ENCODE measurements at places on chromosomes 7 and 10. TPM values are rescaled to one million over a fixed set of nuclear protein-coding genes. Genes with fewer than 3 reads are reported as not detected.

DNA sequence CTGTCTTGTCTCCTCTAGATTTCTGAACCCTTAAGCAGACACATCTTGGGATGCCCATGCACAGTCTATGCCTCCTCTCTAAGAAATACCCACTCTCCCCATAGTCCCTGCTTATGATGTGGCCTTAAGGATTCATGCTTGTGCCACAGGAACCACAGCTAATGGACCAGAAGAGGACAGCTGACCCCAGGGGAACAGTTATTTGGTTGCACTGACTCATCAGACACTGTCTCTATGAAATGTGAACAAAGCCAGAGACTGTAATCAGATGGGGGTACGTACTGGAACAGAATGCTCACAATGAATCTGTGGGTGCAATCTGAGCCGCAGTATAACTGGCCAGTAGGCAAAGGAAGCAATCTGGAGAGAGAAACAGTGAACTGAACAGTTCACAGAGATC lies 121.9 kb downstream of the USP6NL start:
- DNase-seq, result no peak

GRCh38 chr10:92550924-92551323 lies 23.0 kb downstream of the IDE start:
- DNase-seq, result no peak

DNA sequence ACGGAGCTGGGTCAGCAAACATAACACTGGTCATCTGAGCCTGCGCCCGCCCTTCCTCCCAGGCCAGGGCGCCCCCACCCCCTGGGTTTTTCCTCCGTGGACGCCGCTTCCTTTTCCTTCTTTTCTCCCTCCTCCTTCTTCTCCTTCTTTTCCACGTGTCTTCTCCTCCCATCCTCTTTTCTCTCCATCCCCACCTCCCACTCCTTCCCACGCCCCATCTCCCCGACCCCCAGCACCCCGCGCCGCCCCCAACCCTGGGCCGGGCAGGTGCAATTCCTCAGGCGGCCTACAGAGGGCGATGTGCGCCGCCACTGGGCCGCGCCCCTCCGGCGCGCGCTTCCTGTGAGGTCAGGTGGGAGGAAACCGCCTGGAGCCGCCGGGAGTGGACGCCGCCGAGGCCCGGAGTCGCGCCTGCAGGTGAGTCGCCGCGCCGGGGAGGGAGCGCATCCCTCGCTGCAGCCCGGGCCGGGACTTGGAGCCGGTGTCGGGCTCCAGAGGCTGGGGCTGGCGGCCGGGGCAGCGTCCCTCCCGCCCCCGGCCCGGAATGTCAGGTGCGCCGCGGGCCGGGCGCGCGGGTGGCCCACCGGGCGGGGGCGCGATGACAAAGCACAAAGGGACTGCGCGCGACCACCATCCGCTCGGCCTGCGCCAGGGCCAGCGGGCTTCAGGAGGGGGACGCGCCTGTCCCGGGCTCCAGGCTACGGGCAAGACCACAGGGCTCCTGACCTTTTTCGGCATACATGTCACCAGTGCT lies at the start of gene FAM241B:
Gene FAM241B (plus strand): TSS at position 351 of the 754 bp plus-strand sequence. CDS start 1,497 bp downstream, outside the sequence.
- DNase-seq, result no peak

GRCh38 chr10:129552119-129552518 lies 85.1 kb downstream of the MGMT start:
- DNase-seq, result no peak

GRCh38 chr10:104640339-104641186 lies 527 bp upstream of the SORCS3 start:
- no peak for DNase-seq

GRCh38 chr10:71590781-71591350 lies 128.7 kb downstream of the C10orf105 start:
- no peak for DNase-seq

- DNase-seq, result no peak
Measured at GRCh38 chr10:6037422-6037821, 24.7 kb downstream of the IL2RA start.

- no peak for DNase-seq
Measured at GRCh38 chr7:3175285-3175902, 125.7 kb upstream of the SDK1 start.

- DNase-seq, result no peak
Measured at GRCh38 chr7:123872908-123873307, 27.9 kb downstream of the HYAL4 start.

GRCh38 chr10:51121861-51122260 lies 47.6 kb downstream of the PRKG1 start:
- DNase-seq, result no peak

DNA sequence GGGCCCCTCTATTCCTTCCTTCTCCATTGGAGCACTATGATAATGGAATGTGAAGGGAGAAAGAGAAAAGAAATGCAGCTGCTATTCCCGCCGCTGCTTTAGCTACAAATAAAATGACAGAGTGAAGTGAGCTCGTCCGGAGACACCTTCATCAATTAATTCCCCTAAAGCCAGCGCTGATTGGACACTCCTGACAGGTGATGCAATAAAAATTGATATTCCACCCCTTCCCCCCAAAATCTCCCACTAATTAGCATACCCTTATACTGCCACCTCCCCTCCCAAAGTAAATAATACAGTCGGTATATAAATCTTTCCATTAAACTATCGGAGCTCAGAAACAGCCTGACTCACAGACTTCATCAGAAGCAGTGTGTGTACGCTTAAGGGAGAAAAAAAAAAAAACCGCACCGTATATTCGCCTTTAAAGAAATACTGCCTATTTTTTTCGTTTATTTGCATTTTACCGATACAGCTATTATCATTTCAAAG lies 7.3 kb downstream of the SKIDA1 start:
- DNase-seq, result no peak

GRCh38 chr7:151275813-151276577 lies 27.5 kb upstream of the SMARCD3 start:
- DNase-seq, result no peak

- no peak for DNase-seq
Measured at GRCh38 chr10:100998991-100999741, 442 bp upstream of the LZTS2 start.

- no peak for DNase-seq
Measured at GRCh38 chr10:122849900-122850605, 4.4 kb upstream of the CUZD1 start.

DNA sequence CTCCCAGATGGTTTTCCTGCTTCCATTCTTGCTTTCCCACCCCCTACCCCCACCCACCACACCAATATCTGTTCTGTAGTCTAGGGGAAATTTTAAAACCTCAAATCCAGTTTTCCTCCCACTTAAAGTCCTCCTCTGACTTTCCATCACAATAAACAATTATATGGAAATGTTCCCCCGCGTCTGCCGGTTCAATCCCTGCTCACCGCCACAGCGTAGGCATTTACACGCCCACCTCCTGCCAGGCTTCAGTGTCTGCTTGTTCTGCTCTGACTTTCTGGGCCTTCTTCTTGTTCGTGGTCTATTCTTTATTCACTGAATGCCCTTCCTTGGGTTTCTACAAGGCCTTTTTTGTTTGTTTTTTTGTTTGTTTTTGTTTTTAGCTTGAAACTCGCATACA lies 633.0 kb upstream of the MKI67 start:
- no peak for DNase-seq

DNA sequence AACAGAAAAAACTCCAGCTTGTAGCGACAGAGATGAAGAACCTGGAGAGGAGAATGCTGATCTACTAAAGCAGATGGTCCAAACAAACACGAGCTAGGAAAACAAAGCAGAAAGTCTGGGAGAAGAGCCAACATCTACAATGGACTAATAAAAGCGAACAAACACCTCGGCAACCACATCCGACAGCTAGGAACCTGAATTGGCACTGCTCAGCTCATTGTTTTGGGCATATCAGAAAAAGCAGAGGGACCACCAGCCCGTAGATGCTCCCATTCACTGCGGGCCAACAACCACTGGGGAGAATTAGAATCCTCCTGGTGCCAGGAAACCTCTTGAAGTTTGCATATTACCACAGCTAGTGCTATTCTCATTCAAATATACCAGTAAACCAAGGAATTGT lies 204.7 kb downstream of the NXPH1 start:
- no peak for DNase-seq

DNA sequence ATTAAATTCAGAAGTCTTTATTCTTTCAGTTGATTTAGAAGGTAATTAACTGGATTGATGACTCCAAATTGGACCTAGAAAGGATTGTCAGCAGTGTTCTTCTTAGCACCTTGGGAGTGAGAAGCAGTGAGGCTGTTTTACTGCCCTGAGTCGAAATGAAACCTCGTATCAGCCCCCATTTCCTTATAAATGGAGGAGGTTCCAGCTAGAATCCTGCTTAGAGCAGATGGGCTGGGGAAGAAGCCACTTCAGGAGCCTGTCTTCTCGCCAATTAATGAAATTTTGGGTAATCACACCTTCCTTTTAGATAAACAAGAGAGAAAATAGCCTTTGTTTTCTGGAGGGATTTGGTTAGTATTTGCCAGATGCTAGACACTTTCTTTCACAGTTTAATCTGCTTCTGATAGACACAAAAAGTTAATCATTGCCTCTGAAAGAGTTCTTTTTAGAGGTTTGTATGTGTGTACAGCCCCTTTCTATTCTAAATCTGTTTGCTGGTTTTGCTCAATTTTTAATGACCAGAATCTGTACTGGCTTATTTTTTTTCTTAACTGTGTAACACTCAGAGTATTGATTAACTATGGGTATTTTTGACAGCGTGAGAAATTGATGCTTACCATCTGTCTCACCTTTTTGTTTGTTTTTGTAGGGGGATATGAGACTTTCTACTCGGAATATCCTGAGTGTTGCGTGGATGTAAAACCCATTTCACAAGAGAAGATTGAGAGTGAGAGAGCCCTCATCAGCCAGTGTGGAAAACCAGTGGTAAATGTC lies 4.6 kb downstream of the DUSP5 start:
- DNase-seq, result no peak

GRCh38 chr10:3806603-3807002 lies 21.6 kb upstream of the KLF6 start:
- peak; percentile 89 for DNase-seq

- no peak for DNase-seq
Measured at GRCh38 chr10:73368238-73368637, 9.6 kb upstream of the CFAP70 start.

DNA sequence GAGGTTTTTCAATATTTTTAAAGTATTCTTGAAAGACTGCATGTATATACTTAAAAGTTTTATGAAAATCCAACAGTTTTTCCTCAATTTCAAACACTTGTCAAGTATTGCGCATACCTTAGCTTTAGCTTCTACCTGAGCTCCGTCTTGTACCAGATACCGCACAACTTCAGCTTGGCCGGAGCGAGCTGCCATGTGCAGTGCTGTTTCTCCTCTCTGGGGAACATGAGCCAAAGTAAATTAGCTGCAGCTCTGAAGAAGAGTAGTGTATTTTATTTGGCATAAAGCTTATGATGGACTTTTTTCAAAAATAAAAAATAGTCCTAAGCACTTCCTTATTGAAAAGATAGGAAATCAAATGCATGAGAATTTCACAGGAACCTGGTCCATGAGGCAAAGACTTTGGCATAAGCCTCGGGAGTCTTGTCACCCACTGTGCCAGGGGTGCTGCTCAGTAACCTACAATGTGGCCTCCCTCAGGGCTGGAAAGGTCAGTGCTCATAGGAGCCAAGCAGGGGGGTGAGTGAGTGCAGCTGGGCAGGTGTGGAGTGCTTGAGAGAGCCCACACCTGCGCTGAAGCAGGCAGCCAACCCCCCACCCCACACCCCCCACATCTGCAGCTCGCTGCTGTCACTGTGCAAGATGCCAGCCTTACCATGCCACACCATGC lies 189.5 kb downstream of the ANK3 start:
- no peak for DNase-seq

DNA sequence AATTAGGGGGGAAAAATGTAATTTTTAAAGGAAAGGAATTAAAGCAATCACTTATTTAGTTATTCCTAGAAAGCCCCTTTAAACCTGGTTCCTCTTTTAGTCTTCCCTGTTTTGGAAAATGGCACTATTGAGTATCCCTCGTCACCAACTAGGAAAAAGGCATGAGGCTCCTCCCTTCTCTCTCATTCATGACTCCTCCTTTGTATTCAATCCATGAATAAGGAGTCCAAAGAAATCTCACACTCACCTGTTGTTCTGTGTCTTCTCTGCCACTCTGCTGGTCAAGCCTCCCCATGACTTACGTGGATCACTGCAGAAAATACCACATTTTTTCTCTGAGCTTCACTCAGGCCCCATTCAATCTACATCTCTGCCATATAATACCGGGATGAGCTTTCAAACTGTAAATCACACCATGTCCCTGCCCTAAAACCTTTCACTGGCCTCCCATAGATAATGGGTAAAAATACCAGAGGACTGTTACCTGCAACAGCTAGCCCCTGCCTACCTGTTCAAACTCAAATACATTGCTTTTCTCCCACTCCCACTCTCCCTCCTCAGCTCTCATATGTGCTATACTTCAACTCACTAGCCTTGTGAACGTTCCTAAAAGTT lies 5.5 kb upstream of the VWDE start:
- no peak for DNase-seq

GRCh38 chr7:88003581-88003980 lies 69.5 kb downstream of the ADAM22 start:
- DNase-seq, result no peak

- no peak for DNase-seq
Measured at GRCh38 chr7:70645876-70646351, 486.0 kb upstream of the GALNT17 start.

DNA sequence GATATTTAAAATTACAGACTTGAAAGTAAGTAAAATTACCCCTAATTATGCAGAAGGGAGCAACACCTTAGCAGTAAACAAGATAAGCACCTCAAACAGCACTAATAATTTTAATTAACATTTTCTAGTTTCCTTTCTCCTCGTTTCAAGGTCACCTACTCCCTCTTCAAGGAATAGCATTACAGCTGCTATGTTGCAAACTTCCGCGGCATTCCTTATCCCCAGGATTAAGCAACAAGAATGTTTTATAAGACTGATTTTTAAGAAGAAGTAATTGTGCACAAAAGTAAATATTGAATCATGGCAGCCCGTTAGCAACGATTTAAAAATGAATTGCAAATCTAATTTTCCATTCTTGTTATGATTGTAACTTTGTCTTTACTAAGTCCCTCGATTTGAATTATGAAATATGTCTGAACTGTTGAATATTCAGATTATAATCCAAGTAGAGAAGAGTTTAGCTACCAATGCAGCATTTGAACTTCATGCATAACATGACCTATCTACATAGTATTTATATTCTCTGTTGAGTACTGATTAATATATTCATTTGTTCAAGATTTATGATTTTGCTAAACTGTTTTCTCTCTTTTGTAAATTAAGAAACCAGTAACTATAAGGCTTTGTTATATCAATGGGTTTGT lies 593.5 kb upstream of the MGMT start:
- no peak for DNase-seq

Gene CRHR2
- not detected for total RNA-seq

Gene NEBL
- total RNA-seq, result 0.44 TPM

Gene ANLN
- total RNA-seq, result 43.2 TPM

Gene ALOX5
- not detected for total RNA-seq

Gene PRKG1
- total RNA-seq, result 1.6 TPM

Gene CREB5
- 28.7 TPM for total RNA-seq

Gene RNF133
- 0.70 TPM for total RNA-seq

Gene JAKMIP3
- total RNA-seq, result 0.05 TPM

Gene CFAP43
- 0.18 TPM for total RNA-seq

Gene ACTL6B
- not detected for total RNA-seq

Gene ATOH7
- total RNA-seq, result not detected

Gene VWA2
- 0.05 TPM for total RNA-seq
